ENCODE measurements at places on chromosomes 3 and 15. TPM values are rescaled to one million over a fixed set of nuclear protein-coding genes. Genes with fewer than 3 reads are reported as not detected.

- no peaks in the 10 kb centered on the region for H3K27me3 ChIP-seq
- no peak for DNase-seq
- H3K4me3 ChIP-seq = no peak overlapping the region
- H3K4me1 ChIP-seq = peaks cover 31% of the 10 kb centered on the region
These were observed 110.6 kb downstream of the XXYLT1 start for GRCh38 chr3:195160257-195160898.

GRCh38 chr3:138450704-138451424 is 16.4 kb downstream of the ESYT3 start:
- peaks cover 8% of the 10 kb centered on the region for H3K27me3 ChIP-seq
- DNase-seq = no peak
- H3K4me3 ChIP-seq = no peak overlapping the region
- no peaks in the 10 kb centered on the region for H3K4me1 ChIP-seq
- no peak overlapping the region for H3K27ac ChIP-seq
- no peaks in the 10 kb centered on the region for H3K36me3 ChIP-seq

- no peak overlapping the region for H3K27ac ChIP-seq
- H3K4me1 ChIP-seq = peaks cover 13% of the 10 kb centered on the region
- H3K36me3 ChIP-seq = peaks cover 21% of the 10 kb centered on the region
- no peak for DNase-seq
- no peak overlapping the region for H3K4me3 ChIP-seq
These were observed 94.0 kb downstream of the ETFA start for GRCh38 chr15:76217029-76217881.

DNA sequence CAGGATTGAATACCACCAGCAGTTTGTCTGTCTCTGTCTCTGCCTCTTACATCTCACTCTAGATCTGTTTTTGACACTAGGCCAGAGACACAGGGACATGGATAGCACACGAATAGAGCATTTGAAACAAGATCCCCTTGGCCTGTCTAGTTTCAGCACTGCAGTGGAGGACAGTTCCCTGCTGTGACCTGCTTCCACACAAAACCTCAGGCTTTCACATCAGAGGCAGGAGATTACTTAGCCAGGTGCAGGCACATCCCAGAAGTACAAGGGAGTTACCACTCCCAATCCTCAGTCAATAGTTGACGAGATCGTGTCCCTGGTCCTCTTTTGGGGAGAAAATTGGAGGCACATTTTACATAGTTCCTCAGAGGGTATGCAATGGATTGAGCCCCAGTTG is 34.0 kb upstream of the CCK start:
- H3K36me3 ChIP-seq = no peaks in the 10 kb centered on the region
- no peak overlapping the region for H3K4me3 ChIP-seq
- H3K27ac ChIP-seq = no peak overlapping the region
- no peak for DNase-seq

- peaks cover 38% of the 10 kb centered on the region for H3K27me3 ChIP-seq
- DNase-seq = no peak
- H3K36me3 ChIP-seq = no peaks in the 10 kb centered on the region
- no peak overlapping the region for H3K4me3 ChIP-seq
- H3K4me1 ChIP-seq = peaks cover 2% of the 10 kb centered on the region
These were observed 29.8 kb upstream of the PLA2G4E start for GRCh38 chr15:42050484-42051255.

DNA sequence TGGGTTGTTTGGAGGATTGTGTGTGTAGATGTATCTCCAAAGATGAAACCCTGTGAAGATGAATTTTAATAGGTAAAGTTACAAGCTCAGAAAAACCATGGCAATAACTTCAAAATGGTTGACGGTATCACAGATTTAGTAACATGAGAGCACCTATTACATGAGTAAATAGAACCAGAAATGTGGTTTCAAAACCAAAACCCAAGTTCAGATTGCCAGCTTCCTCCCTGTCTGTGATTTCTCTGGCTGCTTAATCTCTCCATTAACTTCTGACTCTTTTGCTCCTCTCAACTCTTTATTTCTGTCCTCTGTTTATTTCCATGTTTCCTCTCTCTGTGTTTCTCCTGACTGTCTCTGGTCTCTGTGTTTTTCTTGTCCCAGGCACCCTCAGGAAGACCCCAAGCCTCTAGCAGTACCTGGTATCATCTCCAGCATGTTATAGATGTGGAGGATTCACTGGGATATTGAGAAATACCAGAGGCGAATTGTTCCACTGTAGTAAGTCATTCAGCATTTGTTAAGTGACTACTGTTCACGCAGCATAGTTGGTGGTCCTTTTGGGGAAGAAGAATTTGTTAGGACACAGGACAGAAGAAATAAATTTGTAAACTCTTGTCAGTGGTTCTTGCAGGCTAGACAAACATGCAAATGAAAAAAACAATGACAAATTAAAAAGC is 138.8 kb downstream of the BBX start:
- no peak for DNase-seq
- H3K4me3 ChIP-seq = no peak overlapping the region
- H3K27me3 ChIP-seq = no peaks in the 10 kb centered on the region

Gene GJD2
- not detected for total RNA-seq

Gene SQOR
- total RNA-seq = 100 TPM

- no peaks in the 10 kb centered on the region for H3K27me3 ChIP-seq
- no peaks in the 10 kb centered on the region for H3K4me1 ChIP-seq
- H3K27ac ChIP-seq = no peak overlapping the region
- DNase-seq = no peak
- H3K36me3 ChIP-seq = no peaks in the 10 kb centered on the region
These were observed 582.5 kb downstream of the ZNF385D start for GRCh38 chr3:21168471-21168870.

DNA sequence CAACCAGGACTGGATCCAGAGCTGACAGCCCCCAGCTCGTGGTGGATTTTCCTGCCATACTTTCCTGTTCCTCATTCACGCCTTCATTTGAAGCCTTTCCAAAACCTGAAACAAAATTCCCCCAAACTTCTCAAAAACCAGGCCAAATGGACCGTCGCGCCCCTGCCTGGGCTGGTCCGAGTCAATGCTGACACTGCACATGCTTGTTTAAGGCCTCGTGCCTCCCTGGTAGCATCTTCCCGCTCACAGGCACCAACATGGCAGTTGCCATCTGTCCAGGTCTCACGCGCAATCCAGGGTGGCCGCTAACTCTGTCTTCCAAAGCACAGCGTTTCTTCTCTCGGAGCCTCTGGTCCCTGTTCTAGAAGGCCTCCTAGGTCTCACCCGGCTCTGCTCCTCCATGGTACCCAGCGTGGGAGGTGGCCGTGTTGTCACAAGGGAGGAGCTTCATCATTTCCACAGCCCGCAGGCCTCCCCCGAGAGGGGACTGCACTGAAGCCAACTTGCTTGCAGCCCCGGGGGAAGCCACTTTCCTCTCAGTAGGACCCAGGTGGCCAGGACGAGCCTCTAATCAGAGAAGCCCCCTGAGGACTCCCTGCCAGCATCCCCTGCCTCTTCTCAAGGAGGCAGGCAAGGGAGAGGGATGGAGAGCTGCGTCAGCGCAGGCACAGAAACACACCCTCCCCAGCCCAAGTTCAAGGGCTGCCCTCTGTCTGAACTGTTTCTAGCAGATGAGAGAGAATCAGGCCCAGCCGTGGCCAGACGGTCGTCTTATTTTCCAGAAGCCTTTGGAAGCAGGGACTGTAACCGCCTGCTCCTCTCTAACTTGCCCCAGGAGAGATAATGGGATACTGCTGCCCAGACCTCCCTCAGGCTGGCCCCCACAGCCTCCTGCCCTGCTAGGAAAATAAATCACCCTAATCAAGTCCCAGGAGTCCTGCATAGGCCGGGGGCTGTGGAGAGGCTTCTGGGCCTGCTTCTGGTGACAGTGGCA is 152.8 kb upstream of the TLE3 start:
- H3K36me3 ChIP-seq = no peaks in the 10 kb centered on the region
- DNase-seq = no peak
- peaks cover 3% of the 10 kb centered on the region for H3K4me1 ChIP-seq
- no peak overlapping the region for H3K4me3 ChIP-seq
- H3K27ac ChIP-seq = no peak overlapping the region

Gene IL17RD
- total RNA-seq = not detected

DNA sequence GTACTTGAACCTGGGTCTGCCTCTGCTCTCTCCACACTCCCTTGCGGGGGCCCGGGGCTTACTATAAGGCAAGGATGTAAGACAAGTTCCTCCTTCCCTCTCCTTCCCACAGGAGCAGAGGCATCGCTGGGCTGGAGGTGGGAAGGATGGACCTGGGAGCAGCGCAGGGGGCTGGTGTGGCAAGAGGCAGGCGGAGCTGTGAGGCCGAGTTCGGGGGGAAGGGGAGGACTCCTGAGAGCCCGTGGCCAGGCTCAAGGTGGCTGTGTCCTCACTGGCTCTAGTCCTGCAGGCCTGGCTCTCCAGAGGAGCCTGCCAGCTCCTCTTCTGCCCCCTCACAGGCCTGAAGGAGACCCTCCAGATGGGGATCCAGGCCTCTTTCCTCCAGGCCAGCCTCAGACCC is 1.0 kb upstream of the NR2E3 start:
- H3K4me1 ChIP-seq = no peaks in the 10 kb centered on the region
- DNase-seq = no peak
- H3K36me3 ChIP-seq = no peaks in the 10 kb centered on the region
- no peak overlapping the region for H3K4me3 ChIP-seq
- no peaks in the 10 kb centered on the region for H3K27me3 ChIP-seq

DNA sequence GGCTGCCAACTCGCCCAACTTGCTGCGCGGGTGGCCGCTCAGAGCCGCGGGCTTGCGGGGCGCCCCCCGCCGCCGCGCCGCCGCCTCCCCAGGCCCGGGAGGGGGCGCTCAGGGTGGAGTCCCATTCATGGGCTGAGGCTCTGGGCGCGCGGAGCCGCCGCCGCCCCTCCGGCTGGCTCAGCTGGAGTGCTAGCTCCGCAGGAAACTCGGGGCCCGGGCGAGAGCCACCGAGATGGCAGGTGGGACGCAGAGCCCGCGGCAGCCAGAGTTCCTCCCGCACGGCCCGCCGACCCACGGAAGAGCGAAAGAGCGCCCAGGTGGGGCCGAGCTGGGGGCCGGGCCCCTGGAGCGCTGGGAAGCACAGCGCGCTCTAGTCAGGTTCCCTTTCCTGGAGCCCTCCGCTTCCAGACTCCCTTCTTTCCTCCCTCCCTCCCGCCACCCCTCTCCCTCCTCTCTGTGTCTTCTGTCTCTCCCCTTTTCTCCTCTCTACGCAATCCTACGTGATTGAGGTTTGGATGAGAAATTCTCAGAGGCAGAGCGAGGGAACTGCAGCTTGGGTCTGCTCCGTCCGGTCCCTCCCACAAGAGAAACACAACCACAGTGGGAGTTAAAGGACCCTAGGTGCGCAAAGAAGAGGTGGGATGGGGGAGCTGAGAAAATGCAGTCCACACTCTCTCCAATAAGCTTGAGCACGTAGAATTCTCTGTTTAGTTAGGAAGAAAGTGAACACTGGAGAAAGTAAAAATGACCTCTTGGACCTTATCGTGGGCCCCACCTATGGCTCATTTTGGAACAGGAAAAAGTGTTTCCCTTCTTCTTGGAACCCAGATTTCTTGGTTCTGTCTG is 317.3 kb downstream of the FGF12 start:
- peaks cover 44% of the 10 kb centered on the region for H3K27me3 ChIP-seq
- no peaks in the 10 kb centered on the region for H3K4me1 ChIP-seq
- no peaks in the 10 kb centered on the region for H3K36me3 ChIP-seq

Gene ARGFX
- not detected for total RNA-seq

Gene SMCO1
- not detected for total RNA-seq

DNA sequence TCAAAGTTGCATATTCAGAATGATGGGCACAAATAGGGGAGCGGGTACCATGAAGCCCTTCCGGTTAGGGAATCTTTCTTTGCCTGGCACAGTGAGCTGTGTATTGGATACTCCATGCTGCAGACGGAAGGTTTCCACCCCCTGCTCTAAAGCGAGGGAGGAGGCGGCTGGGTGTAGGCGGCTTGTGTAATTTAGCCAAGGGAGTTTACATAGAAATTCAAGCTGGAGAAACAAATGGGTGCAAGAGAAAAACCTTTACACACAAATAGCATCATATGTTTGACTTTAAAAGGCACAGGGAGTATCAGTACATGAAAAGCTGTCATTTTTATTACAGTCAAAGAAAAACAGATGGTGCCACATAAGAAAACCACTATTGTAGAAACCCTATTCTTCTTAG is 59.3 kb upstream of the ADCY5 start:
- H3K27me3 ChIP-seq = no peaks in the 10 kb centered on the region
- no peak overlapping the region for H3K27ac ChIP-seq
- no peaks in the 10 kb centered on the region for H3K36me3 ChIP-seq

Gene EPHB1
- total RNA-seq = 5.2 TPM

Gene LIPH
- total RNA-seq = not detected

Gene GABRG3
- total RNA-seq = not detected

DNA sequence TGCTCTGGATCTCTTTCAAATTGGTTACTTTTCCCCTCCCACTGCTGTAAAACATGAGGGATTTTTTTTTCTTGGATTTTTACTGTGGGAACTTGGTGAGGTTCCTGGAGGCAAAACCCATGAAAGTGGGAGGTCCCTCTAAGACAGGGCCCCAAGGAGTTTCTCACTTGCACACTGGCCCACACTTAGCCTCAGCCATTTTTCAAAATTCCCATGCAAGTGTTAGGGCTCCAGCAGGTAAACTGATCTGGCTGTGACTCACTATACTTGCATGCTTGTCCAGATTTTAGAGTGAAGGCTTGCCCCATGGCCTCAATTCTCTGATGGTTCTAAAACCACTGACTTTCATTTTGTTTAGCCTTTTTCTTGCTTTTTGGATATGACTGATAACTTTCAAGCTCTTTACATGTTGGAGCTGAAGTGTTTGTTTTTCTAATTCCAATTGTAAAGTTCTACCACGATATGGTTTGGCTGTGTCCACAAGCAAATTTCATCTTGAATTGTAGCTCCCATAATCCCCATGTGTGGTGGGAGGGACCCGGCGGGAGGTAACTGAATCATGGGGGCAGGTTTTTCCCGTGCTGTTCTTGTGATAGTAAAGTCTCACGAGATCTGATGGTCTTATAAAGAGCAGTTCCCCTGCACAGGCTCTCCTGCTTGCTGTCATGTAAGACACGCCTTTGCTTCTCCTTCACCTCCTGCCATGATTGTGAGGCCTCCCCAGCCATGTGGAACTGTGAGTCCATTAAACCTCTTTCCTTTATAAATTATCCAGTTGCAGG is 37.7 kb downstream of the MCCC1 start:
- H3K36me3 ChIP-seq = peaks cover 15% of the 10 kb centered on the region
- no peaks in the 10 kb centered on the region for H3K27me3 ChIP-seq
- no peak overlapping the region for H3K4me3 ChIP-seq
- DNase-seq = no peak
- H3K4me1 ChIP-seq = no peaks in the 10 kb centered on the region

DNA sequence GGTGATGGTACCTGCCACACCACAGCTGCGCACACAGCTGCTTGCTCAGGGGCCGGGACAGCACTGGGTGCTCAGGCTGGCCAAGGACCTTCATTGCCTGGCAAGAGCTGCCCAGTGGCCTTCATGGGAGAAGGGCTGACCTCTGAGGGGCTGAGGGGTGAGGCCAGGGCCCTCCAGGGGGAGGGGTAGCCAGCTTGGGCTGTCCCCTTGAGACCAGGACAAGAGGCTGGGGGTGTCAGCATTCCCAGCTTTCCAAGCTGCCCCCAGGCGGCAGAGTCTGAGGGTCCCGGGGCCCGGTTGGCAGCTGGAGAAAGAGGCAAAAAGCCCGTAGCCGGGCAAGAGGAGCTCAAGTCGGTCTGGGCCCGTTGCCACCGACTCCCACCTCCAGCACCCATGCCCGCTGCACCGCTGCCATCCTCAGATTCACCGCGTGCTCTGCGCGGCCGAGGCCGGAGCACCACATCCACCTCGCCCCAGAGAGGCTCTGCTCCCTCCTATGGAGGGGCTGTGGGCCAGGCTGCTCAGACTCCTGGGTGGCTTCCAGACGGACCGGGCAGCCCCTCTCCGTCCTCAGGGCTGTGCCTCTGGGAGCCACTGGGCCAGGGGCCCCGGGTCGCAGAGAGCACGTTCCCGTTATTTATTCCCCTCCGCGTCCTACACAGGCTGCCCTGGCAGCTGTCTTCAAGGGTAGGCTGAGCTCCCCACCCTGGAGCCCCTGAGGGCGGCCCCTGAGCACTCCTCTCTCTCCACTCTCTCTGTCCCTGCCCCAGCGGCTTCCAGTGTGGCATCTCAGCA is 51.5 kb downstream of the PLXNA1 start:
- H3K36me3 ChIP-seq = no peaks in the 10 kb centered on the region
- no peak overlapping the region for H3K4me3 ChIP-seq
- H3K27me3 ChIP-seq = peaks cover 2% of the 10 kb centered on the region
- no peak for DNase-seq
